Cardiac muscle cell (in vitro differentiated cells and primary cell): ENCODE measurements at places on chromosomes 12 and 14. TPM values are rescaled to one million over a fixed set of nuclear protein-coding genes. Genes with fewer than 3 reads are reported as not detected.

The FLRT2 gene
- 5.8 and 10.1 TPM in 2 replicates for total RNA-seq

The DPPA3 gene
- total RNA-seq: not detected in 2 replicates

The DBX2 gene
- total RNA-seq: not detected in 2 replicates

The PTPRQ gene
- 0.69 and 1.2 TPM in 2 replicates for total RNA-seq

The PIANP gene
- total RNA-seq: 0.36 and 5.5 TPM in 2 replicates

The TTC9 gene
- total RNA-seq: 1.3 and 2.0 TPM in 2 replicates

The UBR7 gene
- total RNA-seq: 24.6 and 27.2 TPM in 2 replicates

The COCH gene
- 1.1 and 3.2 TPM in 2 replicates for total RNA-seq

The ADCY4 gene
- total RNA-seq: 0.35 and 1.5 TPM in 2 replicates

The GNPTAB gene
- 4.7 and 6.2 TPM in 2 replicates for total RNA-seq

The PTPN21 gene
- total RNA-seq: 14.7 and 16.7 TPM in 2 replicates

The B4GALNT1 gene
- 0.32 TPM in 1 of 2 replicates, not detected in the other for total RNA-seq

The SLC39A2 gene
- total RNA-seq: 0.14 TPM in 1 of 2 replicates, not detected in the other

The GPR132 gene
- 1.2 and 2.0 TPM in 2 replicates for total RNA-seq

The PPM1H gene
- 2.9 and 4.0 TPM in 2 replicates for total RNA-seq

The SPTSSA gene
- total RNA-seq: 12.5 and 17.2 TPM in 2 replicates

The RHOJ gene
- 0.18 TPM in 1 of 2 replicates, not detected in the other for total RNA-seq

The L3HYPDH gene
- total RNA-seq: 29.4 and 37.8 TPM in 2 replicates

The ANO4 gene
- total RNA-seq: 0.33 and 0.95 TPM in 2 replicates

The FOXA1 gene
- total RNA-seq: not detected in 2 replicates

The HOXC6 gene
- total RNA-seq: not detected in 2 replicates

The CGRRF1 gene
- total RNA-seq: 8.4 and 12.4 TPM in 2 replicates

The EXOC3L4 gene
- total RNA-seq: 1.7 and 5.5 TPM in 2 replicates
